ENCODE measurements at places on chromosomes 5 and 9.

DNA sequence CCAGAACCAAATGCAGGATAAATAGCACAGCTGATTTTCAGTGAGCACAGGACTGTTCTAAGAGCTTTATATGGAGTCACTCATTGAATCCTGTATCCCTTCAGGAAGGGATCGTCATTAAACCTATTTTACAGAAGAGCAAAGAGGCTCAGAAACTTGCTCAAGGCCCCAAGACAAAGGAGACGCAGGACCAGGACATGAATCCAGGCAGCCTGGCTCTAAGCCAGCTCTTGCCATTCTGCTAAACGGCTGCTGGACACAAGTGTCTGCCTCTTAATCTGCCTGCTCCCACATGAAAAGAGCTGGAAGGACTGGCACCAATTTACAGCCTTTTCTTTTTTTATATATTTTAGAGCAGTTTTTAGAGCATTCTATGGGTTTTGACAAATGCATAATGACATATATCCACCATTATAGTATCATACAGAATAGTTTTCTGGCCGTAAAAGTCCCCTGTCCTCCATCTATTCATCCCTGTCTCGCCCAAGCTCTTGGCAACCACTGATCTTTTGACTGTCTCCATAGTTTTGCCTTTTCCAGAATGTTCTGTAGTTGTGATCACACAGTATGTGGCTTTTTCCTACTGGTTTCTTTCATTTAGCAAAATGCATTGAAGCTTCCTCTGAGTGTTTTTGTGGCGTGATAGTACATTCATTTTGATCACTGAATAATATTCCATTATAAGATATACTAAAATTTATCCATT lies 37.5 kb downstream of the RETREG1 start:
- peak; percentile 70 for DNase-seq

DNA sequence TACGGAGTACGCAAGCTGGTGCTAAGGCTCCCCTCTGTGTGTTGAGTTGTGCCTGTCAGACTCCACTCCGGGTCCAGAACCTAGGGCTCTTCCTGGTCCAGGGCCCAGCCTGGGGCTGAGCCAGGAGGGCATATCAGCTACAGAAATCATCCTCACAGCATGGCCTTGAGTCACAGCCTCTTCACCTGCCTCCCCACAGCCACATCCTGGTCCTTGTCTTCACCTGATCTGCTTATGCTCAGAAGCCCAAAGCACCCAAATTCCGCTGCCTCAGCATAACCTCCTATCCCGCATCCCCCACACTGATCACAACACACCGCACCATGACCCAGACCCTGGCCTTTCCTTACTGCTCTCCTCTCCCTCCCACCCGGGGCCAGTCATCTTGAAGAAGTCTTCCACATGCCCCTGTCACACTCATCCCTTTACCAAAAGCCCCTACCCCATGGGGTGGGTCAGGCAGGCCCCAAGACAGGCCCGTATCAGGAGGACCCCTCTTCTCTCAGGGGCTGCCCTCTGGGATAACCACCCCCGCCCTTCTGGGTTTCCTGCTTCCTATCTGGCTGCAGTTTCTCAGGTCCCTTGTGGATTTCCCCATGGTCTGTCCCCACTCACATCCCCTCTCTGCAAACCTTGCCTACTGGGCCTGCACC lies 1.3 kb upstream of the IL3 start:
- peak; percentile 13 for DNase-seq

DNA sequence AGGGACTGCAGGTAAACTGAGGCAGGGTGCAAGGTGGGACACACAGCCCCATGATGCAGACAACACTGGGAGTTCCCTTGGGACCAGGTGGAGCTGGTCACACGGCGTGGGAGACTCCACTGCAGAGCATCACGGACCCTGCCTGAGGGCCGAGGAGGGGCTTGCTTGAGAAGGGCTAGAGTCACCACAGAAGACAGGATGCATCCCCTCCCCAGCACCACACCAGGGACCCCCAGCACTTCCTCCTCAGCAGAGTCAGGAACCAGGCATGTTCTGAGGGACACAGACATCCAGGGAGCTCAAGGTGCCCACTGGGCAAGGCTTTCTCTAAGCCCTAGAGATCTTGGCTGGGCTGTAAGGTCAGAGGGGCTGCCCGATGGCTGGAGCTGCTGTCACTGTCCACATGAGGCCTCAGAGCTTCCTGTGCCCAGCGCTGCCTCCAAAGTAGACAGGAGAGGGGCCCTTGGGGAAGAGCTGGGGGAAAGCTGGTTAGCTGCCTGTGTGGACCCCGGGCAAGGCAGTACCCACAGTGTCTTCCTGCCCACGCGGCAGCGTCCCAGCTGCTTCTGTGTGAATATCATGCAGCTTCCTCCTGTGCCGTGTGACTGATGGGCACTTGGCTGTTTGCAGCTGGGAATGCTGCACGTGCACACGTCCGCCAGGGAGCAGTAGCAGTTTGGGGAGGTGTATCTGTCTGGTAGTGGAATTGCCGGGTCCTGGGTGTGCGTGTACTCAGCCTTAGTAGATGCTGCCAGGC lies 176.6 kb downstream of the CACNA1B start:
- DNase-seq = no peak

DNA sequence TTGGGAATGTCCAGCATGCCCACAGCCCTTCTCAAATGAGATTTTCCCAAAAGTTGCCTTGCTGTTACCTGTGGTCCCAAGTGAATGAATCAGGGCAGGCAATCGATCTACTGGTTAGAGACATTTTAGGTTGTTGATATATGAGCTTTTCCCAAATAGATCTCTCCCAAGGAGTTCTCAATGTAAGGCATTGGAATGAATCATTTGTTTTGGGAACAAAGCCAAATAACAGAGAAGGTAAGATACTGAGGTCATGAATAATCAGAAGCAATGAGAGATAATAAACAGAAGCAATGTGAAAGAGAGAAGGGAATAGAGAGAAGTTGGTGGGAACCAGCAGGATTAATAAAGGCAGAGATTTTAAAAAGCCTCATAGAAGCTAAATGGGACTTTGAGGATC lies 93.6 kb upstream of the FER start:
- DNase-seq = no peak

DNA sequence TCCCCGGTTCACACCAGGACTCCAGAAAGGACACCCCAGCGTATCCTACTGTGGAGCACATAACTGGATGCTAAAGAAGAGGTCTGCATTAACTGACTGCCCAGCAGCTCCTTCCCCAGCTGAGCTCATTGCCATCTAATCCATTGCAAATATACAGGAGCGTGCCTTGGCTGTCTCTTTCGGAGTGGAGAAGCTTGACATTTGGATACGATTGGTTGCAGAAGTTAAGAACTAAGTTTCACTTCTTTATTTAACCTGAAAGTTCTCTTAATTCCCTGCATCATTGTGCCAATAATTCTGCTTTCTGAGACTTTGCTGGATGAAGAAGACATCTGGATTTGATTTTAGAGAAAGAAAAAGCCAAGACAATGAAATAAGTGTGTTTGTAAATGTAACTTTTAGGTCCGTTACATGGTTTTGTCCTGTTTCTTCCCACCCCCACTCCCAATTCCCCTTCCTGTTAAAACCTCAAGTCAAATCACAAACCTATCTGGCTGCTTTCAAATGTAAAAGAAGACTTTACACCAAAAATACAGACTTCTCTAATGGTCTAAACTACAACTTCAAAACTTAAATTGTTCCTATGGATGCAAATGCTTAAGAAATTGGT lies 33.9 kb downstream of the TAS2R1 start:
- DNase-seq = no peak

- no peak for DNase-seq
Observed at GRCh38 chr9:70517926-70518610, 103.6 kb upstream of the KLF9 start.

GRCh38 chr9:93072383-93072795 lies 13.9 kb downstream of the SUSD3 start:
- peak; percentile 50 for DNase-seq

Data from left ventricle myocardium superior (tissue), 1 donor.